ENCODE measurements at places on chromosomes 2 and 18. TPM values are rescaled to one million over a fixed set of nuclear protein-coding genes. Genes with fewer than 3 reads are reported as not detected.

Gene SERPINB11
- total RNA-seq = 1.4 TPM

DNA sequence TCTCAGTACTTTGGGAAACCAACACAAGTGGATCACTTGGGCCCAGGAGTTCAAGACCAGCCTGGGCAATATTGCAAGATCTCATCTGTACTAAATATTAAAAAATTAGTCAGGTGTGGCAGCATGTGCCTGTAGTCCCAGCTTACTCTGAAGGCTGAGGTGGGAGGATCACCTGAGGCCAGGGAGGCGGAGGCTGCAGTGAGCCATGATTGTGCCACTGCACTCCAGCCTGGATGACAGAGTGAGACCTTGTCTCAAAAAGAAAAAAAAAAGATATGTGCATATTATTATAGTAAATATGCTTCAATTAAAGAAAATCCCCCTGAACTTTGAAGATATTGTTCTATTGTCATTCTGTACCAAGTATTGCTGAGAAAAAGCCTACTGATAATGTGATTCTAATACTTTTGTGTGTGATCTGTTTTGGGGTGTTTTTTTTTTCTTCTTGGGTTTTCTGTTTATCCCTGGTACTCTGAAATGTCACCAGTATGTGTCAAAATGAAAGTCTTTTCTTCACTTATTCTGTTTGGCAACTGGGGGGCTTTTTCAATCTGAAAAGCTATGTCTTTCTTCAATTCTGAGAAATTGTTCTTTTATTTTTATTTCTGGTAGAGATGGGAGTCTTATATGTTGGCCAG lies 13.2 kb downstream of the NEURL3 start:
- no peak for DNase-seq

GRCh38 chr2:10387033-10387432 lies 61.1 kb downstream of the ODC1 start:
- DNase-seq = no peak

- DNase-seq = no peak
Observed at GRCh38 chr18:48724442-48724841, 185.6 kb downstream of the CTIF start.

Gene SPP2
- not detected for total RNA-seq

Gene SERPINB12
- total RNA-seq = 15.5 TPM

DNA sequence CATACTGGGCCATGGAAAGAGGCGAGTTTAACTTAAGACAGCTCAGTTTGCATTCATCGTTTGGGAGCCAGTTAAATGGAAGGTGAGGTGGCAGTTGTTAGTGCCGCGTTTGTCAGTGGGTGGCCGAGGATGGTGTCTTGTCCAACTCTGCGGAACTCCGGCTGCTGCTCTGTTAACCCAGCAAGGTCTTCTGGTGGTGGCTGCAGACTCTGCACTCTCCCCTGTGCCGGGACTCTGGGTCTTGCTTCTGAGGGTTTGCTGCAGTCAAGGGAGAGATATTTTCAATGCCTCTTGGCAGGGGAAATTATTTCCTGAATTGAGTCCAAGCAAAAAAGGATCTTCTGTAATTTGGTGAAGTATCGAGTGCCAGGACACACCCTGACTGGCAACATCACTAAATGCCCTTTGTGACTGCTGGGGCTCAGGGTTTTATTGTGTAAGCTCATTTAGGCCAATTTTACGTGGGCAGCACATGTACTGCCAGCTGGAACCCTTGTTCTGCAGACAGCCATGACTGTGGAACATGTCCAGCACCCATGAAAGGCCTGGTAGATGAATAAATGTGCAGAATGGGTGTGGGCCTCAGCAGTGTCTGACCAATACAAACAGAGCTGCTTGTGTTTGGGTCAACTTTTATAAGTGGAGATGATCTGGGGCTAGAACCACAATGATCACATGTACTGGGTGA lies 58.1 kb downstream of the IL1R2 start:
- no peak for DNase-seq

DNA sequence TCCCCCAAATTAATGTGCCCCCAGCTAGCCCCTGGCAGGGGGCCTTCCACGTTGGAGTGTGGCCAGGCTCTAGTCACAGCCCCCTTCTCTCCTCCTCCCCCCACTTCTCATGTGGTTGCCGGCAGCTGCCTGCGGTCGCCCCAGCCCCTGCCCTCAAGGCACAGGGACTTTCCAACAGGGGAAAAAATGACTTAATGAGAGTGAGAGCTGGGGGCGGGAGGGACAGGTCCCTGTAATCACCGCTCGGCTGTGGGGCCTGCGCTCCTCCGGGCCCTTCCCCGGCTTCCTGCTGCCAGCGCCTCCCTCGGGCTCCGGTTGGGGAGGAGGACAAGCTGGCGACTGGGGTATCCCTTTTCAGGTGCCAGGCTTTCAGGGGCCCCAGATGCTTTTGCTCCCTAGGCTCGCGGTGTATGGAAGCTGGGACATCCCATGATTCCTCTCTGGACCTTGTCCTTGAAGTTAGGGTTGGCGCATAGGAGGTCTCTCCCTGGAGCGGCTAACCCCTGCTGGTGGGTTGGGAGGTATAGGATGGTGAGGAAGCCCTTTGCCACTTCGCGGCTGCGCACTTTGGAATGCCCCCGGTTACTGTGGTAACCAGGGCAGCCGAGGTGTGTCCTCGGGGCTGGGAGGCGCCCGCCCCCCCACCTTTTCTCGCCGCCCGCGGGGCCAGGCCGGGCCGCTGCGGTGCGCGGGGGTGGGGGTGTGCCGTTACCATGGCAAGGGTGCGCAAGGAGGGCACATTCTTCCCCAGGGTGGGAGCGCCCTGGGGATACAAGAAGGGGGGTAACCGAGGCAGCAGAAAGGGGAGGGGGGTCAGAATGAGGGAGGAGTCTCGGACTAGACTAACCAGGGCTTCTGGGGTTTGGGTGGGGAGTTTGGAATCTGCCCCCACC lies 16.1 kb downstream of the WNT10A start:
- DNase-seq = peak; percentile 75

DNA sequence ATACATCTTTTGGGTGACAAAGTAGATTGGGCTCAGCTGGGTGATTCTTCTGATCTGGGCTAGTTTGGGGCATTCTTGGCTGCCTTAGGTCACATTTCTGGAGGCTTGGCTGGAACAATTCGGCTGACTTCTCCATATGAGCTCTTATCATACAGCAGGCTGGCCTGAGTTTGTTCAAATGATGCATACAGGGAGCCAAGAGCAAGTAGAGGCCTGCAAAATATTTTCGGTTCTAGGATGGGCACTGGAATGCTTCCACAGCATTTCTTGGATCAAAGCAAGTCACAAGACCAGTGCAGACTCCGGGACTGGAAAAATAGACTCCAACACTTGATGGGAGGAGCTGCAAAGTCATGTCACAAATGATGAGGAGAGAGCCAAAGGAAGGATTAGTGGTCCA lies 98.4 kb downstream of the SCG2 start:
- DNase-seq = no peak

Gene MOGAT1
- 0.45 TPM for total RNA-seq

Gene BCL2L11
- 29.2 TPM for total RNA-seq

DNA sequence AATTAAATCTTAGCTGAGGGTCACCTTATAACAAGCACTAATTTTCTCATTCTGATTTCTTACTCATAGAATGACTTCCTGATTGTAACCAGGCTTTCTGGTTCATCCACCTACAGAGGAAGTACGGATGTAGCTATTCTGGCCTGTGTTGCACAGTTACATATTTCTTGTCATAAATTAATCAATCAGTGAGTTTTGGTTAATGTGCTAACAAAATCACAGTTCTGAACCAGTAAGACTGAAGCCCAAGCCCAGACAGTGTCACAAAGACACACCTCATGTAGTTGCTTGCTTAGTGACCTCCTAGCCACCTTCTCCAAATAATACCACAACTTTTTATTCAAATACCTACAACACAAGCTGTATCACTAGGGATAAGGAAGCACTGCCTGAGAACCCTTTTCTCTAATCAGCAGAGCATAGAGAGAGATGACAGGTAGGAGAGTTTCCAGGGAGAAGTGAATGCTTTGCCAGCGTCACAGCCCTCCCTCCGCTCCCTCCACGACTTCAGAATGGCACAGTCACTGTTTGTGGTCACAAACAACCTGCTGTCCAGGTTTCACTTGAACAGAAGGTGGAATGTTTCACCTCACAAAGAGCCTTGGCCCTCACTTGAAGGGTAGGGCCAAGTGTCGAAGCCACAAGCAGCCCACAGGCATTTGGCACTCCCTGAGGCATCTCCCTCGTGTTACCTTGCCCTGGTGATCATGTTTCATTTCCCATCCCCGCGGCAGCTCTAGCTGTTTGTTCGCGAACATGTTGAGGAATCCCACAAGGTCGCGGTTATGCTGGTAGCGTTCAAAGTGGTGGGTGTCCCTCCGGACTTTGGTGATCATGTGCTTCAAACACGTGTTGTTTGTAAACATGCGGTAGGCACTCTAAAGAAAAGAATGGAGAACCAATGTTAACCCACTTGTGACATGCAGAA lies 120.8 kb upstream of the STK17B start:
- DNase-seq = no peak

- DNase-seq = no peak
Observed at GRCh38 chr2:150631236-150631821, 143.9 kb upstream of the RND3 start.

DNA sequence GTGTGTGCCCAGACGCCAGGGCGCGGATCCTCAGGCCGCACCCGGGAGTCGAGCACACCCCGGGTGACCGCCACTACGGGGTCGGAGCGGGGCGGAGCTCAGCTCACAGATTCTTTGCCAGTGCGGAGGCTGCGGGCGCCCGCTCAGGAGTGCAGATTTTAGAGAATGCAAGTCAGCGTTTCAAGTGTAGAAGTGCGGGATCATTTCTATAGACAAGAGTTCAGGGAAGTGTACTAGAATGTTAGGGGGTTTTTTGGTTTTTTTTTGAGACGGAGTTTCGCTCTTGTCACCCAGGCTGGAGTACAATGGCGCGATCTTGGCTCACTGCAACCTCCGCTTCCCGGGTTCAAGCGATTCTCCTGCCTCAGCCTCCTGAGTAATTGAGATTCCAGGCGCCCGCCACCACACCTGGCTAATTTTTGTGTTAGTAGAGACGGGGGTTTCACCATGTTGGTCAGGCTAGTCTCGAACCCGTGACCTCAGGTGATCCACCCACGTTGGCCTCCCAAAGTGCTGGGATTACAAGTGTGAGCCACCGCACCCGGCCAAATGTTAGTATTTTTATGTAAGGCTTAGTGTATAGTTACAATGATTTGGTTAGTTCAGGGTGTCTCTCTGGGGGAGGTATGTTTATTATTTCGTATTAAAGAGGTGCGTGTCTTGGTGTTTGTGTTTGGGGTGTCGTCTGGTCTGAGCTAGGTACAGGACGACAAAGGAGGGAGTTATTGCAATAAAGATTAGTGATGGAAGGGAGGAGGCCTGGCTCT lies 619 bp upstream of the FAM168B start:
- no peak for DNase-seq

Data from type B pancreatic cell (in vitro differentiated cells).